Body of pancreas (tissue), 4 donors: ENCODE measurements at places on chromosomes 5 and 9.

GRCh38 chr5:148939676-148940075, 113.3 kb downstream of the ADRB2 start:
- DNase-seq: no peak

DNA sequence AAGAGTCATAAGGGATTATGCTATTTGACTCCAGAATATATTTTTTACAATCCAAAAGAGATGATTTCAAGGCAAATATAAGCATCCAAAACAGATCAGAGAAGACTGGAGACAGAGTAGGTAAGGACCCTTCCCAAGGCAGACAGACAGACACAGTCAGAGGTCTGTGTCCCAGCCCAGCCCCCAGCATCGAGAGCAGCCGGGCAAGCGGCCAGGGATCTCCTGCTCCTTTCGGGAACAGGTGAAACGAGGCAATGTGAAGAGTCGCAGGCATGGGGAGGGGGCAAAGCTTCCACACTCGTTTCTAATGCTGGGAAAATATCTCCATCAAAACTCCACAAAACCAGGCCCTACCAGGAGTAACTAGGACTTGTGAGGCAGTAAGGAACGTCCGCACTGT, 5.8 kb downstream of the PAEP start:
- no peak for DNase-seq

DNA sequence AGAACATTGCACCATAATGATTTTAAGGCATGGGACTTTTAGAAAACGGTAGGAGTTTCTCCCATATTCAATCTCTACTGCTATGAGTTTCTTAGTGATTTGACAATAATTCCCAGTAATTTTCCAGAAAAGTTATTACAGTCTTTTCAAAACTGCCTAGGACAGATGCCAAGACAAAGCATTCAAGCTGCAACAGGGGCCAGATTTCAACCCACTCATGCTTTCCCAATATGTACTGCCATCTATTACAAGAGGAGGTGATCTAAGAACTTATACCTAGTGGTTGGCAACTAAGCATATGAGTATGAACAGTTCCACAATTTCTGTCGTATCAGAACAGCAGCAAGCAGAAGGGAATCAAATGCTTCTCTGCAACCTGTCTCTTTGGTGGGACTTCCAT, 95.1 kb upstream of the TMED7 start:
- no peak for DNase-seq

- DNase-seq: no peak
Measured at GRCh38 chr5:55919625-55920024, 68.5 kb downstream of the IL31RA start.

- DNase-seq: no peak
Measured at GRCh38 chr9:33193818-33194217, 26.7 kb upstream of the B4GALT1 start.
